Left colon (tissue), 2 donors: ENCODE measurements at places on chromosomes 12 and 14. TPM values are rescaled to one million over a fixed set of nuclear protein-coding genes. Genes with fewer than 3 reads are reported as not detected.

LRRC43 gene
- total RNA-seq: 0.24 TPM

- no peak for DNase-seq
Observed at GRCh38 chr12:126084480-126084879, 1019.2 kb downstream of the AACS start.

DNA sequence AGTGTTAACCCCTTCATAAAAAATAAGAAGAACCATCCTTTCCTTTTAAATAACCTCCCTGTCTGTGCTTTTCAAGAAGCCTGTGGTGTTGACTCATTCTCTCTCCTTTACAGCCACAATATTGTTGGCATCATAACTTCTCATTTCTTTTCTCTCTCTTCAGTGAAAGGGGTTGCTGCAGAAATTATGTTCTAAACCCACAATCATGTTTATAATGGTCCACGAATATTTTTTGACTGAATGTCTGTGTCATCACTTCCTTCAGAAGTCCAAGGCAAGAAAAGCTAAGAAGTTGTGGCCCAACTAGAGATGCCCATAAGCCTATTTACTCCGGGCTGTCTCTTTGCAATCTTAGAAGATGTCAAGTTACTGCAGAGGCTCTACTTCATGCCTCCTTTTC lies 488.3 kb downstream of the APAF1 start:
- no peak for DNase-seq

PMCH gene
- not detected for total RNA-seq

WNT1 gene
- total RNA-seq: not detected

ZFHX2 gene
- total RNA-seq: 0.49 TPM

DNA sequence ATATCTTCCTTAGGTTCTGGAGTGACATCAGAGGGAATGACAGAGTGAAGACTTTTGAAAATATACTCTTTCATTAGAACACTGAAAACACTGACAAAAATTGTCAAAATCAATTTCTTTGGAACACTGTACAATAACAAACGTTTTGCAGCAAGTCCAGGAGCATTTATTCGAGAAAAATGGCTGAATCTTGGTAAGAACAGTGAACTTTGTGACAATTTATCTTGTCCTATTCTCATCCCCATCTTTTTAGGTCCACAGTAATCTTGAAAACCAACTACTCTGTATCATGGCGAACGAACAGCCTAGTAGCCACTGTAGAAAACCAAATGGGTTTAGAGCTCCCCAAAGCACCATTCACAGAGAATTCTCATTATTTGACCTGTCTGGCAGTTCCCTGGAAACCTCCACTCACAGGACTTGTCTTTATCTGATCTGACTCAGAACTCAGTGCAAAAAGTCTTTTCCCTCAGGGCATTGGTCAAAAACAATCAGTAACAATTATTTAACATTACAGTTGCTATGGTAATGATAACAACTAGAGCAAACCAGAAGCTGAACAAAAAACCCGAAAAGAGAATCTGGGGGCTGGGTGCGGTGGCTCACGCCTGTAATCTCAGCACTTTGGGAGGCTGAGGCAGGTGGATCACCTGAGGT lies 20.3 kb upstream of the PPP2R5E start:
- DNase-seq: no peak
